Naive thymus-derived CD8-positive, alpha-beta T cell (primary cell): ENCODE measurements at places on chromosomes 13 and 19. TPM values are rescaled to one million over a fixed set of nuclear protein-coding genes. Genes with fewer than 3 reads are reported as not detected.

DNA sequence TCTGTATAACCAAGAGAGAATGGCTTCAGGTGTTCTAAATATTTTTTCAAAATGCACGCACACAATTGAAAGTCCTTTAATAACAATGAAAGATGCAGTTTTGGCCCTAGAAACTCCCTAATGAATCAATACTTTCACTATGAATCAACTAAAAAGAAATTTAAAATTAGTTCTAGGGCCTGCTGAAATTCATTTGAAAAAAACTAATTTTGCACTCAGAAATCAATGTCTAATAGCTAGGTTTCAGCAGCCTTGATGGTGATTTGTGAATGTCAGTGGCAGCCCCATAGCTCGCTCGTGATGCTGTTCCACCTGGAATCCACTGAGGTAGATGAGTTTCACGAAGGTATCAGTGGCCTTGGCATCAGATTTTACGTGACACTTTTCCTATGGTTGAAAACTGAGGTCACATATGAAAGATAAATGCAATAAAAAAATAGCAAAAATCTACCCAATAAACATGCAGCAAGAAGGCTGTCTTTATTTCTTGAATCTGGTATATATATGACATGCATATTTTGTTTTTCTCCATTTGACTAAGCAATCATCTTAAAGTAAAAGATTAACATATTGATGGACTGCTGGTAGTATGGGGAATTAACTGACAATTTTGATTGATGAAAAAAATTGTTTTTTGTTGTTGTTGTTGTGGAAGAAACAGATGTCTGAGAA, 141.0 kb downstream of the AKAP11 start:
- DNase-seq = no peak

- DNase-seq = no peak
Observed at GRCh38 chr13:91768746-91769145, 370.3 kb downstream of the GPC5 start.

DNA sequence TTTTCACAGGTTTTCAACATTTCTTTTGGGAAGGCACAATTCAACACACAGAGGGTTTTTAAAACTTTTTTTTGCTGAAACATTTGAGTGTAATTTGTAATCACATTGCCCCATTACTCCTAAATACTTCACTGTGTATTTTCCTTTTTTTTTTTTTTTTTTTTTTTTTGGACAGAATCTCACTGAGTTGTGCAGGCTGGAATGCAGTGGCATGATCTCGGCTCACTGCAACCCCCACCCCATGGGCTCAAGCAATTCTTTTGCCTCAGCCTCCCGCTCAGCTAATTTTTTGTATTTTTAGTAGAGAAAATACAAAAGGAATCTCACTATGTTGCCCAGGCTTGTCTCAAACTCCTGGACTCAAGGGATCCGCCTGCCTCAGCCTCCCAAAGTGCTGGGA, 14.8 kb upstream of the DNAJC15 start:
- no peak for DNase-seq

The PRR22 gene
- total RNA-seq = 8.9 TPM

GRCh38 chr13:28355822-28356371, 139.0 kb downstream of the FLT1 start:
- peak; percentile 2 for DNase-seq

The CYP2A7 gene
- total RNA-seq = not detected

The C1QTNF9B gene
- total RNA-seq = not detected

- no peak for DNase-seq
Observed at GRCh38 chr13:89565476-89566100, 1781.9 kb upstream of the MIR17HG start.

- DNase-seq = no peak
Observed at GRCh38 chr19:30165228-30165813, 206.9 kb upstream of the ZNF536 start.

- no peak for DNase-seq
Observed at GRCh38 chr13:113862191-113862930, 1.5 kb downstream of the GAS6 start.

DNA sequence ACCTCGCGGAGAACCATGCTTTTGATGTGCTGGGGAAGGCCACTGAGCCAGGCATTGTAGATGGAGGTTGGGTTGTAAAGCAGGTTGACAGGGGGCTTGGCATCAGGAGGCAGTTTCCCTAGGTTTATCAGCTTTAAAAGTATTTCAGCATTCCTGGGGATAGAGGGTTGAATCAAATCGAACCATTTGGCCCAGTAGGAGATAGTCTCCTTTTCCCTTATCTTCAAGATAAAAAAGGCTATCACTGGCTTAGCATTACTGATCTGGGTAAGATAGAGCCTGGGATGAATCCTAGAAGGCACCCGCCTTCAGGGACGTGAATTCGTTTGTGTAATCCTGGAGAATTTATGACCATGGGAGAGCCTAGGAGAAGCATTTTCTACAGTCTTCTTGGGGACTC, 30.6 kb downstream of the SLC6A16 start:
- no peak for DNase-seq

The ATXN8OS gene
- not detected for total RNA-seq

DNA sequence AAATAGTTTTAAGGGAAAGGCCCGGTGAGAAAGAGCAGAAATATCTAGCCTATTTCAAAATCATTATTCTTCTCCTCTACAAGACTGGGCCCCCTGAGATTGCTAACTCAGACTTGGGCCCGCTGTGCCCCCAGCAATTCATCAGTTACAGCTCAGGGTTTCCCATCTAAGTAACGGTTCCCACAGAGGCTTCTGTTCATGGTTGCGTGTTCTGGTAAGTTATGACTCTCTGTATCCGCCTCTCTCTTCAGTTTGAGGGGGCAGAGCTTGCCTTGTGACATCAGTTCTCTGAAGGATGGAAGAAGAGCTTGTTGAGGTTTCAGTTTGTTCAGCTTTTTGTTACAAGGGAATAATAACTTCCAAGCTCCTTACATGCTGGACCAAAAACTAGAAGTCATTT, 11.6 kb downstream of the ZNF57 start:
- DNase-seq = no peak

DNA sequence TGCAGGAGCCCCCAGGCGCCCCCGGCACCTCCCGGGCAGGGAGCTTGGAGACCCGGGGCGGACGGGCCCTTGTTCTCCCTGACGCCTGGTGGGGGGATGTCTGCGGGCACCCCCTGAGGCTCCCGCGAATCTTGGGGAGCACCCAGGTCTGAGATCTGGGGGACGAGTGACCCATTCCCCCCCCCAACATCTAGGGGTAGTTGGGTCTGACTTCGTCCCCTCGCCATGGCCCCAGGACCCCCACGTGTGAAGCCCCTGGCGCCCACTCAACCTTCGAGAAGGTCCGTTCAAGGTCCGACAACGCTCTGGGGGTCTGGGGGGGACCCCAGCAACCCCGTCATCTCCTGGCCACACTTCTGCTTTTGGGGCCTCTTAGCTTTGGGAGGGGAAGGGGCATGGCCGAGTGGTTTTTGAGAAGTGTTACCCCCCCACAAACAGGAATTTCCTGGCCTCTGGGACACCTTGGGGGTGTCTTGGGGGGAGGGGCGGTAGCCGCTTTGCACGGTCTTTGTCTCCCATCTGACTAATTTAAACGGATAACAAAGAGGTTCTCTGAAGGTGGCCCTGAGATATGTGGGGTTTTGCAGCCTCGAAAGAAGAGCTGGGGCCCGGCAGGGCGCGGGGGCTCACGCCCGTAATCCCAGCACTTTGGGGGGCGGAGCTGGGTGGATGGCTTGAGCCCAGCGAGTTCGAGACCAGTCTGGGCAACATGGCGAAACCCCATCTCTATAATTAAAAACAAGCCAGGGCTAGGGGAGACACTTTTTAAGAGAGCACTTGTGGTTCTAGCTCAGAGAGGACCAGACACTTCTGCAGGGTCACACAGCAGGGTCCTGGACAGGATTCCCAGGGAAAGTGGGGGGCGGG, 608 bp downstream of the CNN2 start:
- DNase-seq = peak; percentile 51

The CYP4F8 gene
- total RNA-seq = not detected

DNA sequence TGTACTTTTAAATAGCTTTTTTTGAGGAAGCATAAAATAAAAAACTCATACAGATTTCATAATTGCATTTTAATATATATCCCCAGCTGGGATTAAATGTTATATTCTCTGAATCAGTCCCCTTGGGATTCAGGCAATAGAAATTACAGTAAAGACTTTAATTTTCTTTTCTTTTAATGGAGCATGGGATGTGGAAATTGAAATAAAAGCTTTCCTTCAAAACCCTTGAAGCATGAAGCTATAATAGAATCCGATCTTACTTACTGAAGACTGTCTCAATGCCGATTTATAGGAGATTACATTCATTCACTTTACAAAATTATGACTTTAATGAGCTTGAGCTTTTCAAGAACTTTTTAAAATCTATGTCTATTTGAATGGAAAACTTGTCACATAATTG, 243.4 kb downstream of the SPRY2 start:
- no peak for DNase-seq

GRCh38 chr13:30523211-30523610, 57.5 kb upstream of the HMGB1 start:
- DNase-seq = no peak

The CD209 gene
- total RNA-seq = 0.11 TPM

The CGB1 gene
- not detected for total RNA-seq

The GFY gene
- total RNA-seq = not detected

DNA sequence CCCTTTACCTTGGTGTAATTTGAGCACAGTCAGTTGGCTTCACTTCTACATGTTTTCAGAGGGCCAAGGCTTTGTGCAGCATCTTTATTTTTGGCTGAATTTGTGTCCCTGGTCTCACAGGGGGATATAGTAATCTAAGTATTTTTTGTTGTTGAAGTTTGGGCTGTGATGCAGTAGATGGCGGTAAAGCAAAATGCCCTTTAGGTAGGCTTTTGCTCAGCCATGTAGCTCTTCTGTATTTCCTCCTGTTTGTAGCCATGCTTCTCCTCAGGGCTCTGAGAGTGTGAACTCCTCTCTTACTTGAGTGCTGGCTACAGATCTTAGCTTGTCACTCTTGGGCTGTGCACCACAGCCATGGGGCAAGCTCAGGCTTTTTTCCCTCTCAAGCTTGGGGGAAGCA, 328.6 kb downstream of the SLITRK5 start:
- DNase-seq = no peak

The LGALS14 gene
- not detected for total RNA-seq

DNA sequence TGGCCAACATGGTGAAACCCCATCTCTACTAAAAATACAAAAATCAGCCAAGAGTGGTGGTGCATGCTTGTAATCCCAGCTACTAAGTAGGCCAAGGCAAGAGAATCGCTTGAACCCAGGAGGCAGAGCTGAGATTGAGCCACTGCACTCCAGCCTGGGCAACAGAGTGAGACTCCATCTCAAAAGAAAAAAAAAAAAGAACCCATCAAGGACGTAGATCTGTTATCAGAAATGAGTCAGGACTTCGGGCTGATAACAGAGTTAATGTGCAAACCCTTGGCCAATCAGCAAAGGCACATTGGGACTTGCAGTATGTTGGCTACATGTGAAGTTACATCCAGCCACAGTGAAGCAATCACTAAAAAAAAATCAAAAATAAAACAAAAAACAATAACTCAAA, 4.8 kb upstream of the LGALS7B start:
- no peak for DNase-seq

GRCh38 chr13:109725297-109725696, 61.1 kb downstream of the IRS2 start:
- DNase-seq = no peak

The FCER2 gene
- 2.3 TPM for total RNA-seq

- DNase-seq = no peak
Observed at GRCh38 chr19:51980116-51980736, 6.4 kb downstream of the ZNF350 start.

The SIAH3 gene
- 3.9 TPM for total RNA-seq

GRCh38 chr19:34145741-34146202, 26.5 kb upstream of the LSM14A start:
- DNase-seq = peak; percentile 53

GRCh38 chr19:12722566-12723380, 959 bp downstream of the TNPO2 start:
- peak; percentile 93 for DNase-seq

The ZNF878 gene
- total RNA-seq = 0.22 TPM

The AMH gene
- total RNA-seq = 14.0 TPM

The OVOL3 gene
- total RNA-seq = not detected

DNA sequence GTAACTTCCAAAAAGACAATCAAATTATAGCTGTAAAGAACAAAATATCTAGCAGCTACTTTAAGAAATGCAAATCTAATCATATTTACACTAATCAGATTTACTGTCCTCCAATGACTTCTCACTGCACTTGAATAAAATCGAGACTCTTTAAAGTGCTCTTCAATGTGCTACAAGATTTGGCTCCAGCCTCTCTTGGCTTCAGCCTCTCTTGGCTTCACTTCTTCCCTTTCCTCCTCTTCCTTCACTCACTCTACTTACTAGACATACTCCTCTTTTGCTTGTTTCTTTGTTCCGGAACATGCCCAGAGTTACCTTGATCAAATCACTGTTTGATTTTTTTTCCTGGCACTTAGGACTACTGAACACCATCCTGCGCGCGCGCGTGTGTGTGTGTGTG, 495.4 kb downstream of the LMO7 start:
- DNase-seq = no peak

The CACNG7 gene
- total RNA-seq = not detected

GRCh38 chr13:110306960-110307766, at the start of the genes COL4A1 and COL4A2:
COL4A1 (minus strand) TSS chr13:110307157; CDS start chr13:110307027, 130 bp downstream.
COL4A2 (plus strand) TSS chr13:110307284; CDS start chr13:110307904, 620 bp downstream.
- no peak for DNase-seq

DNA sequence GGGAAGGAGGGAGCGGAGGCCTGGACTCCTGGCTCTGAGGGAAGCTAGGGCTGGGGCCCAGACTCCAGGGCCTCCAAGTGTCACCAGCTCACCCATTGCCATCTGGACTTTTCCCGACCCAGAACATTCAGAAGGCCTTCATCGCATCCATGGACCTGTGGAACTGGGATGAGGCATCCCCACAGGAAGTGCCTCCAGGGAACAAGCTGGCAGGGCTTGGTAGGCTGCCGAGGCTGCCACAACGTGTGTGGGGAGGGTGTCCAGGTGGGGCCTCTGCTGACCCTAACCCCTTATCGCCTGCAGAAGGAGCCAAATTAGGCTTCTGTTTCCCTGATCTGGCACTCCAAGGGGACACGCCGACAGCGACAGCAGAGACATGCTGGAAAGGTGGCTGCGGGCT, 767 bp downstream of the ETV2 start:
- DNase-seq = no peak

The SMIM17 gene
- total RNA-seq = not detected
